ENCODE measurements at places on chromosomes 2 and 18.

- no peak for DNase-seq
These were observed 17.8 kb downstream of the ARHGAP15 start for GRCh38 chr2:143146815-143147530.

DNA sequence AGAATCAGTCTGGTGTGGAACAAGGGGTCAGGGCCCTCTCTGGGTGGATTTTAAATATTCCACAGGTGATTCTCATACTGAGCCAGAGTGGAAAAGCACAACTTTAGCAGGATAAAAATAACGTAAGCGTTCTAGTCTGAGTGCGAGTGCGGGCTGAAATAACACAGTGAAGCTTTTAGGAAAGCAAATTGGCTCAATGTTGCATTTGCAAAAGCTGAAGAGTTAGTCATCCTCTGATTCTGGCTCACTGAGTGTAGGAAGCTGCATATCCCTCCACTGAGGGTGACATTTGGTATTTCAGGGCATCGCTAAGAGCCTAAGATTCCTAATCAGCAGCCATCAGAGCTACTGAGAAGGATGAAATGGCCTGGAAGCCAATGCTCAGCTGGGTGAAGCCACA lies 134.7 kb downstream of the RIF1 start:
- no peak for DNase-seq

- no peak for DNase-seq
These were observed 233.4 kb downstream of the AGPS start for GRCh38 chr2:177625744-177626650.

GRCh38 chr2:5691985-5692529 lies at the start of gene SOX11:
Gene SOX11, plus strand, starts transcription at chr2:5692384. Its CDS starts 338 bp downstream, at chr2:5692722.
- DNase-seq: peak; percentile 96

GRCh38 chr18:72830109-72830508 lies 37.7 kb downstream of the NETO1 start:
- DNase-seq: no peak

GRCh38 chr2:237473878-237474441 lies 13.1 kb upstream of the MLPH start:
- no peak for DNase-seq

DNA sequence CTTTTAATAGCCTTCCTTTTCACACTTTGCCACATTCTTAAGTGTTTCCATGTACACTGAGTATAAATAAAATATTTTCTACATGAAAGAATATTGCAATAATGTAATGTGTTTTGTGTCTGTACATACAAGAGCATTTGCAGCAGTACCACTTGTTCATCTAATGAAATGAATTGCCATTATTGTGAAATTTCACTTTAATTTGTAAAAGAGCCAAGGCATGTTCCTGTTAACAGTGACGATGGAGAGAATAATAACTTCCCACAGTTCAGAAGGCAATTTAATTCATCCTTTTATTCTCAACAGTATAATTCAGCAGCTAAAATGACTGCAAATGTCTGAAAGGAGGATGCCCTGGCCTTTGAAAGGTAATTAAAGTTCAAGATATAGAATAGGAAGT lies 853.9 kb downstream of the LRRTM4 start:
- no peak for DNase-seq

DNA sequence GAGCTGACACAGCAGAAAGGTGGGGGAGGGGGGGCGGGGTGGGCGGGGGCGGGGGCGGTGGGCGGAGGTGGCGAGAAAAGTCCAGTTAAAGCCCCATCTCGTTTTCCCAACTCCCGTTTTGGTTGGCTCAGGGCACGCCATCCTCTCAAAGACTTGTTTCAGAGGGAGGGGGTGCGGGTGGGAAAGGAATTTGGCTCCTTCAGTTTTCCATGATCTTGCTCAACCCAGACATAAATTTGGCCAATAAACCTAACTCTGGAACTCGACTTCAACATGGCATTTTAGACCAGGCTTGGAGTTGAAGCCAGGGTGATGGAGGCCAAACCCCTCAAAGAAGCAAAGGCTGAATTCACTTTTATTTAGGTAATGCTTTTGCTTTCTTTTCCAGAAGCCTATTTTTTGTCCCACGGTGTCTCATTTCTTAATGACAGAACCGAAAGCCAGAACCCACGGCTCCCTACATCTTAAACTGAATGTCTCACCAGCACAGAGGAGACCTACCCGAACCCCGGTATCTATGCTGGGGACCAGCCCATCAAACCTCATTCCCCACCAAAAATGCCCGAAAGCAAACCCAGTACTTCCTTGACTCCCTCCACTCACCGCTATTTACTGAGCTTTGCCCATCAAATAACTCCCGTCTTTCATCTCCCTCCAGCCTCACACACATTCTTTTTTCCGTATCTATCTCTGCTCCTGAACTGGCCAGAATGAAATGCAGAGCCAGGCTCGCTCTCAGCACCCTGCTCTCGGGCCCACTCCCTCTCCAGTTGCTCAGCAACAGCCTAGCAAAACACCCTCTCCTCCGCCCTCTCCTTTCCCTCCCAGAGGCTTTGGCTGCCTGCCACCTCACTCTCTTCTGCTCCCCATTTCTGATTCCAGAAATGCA lies 4.3 kb downstream of the IGFBP5 start:
- peak; percentile 93 for DNase-seq

DNA sequence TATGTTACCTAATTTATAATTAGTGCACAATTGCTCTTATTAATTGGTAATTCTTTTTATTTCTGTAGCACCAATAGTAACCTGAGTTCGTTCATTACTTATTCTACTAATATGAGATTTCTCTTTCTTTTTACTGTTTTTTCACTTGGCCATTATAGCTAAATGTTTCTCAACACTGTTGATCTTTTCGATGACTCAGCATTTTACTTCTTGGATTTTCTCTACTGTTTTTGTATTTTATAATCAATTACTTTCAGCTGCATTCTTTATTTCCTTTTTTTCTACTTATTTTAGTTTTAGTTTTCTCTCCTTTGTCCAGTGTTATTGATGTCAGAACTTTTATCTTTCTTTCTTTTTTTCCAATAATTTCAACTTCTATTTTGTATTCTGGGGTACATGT lies 589.4 kb upstream of the SOX11 start:
- no peak for DNase-seq

DNA sequence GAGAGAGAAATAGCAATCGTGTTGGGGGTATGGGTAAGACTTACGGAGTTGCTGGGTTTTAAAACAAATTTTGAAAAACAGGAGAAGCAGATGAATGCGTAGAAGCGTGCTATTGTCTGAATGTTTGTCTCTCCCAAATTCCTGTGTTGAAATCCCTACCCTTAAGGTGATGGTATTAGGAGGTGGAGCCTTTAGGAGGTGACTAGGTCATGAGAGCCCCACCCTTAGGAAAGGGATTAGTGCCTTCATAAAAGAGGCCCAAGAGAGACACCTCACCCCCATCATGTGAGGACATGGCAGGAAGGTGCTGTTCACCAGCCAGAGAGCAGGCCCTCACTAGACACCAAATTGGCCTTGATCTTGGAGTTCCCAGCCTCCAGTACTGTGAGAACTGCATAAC lies 40.7 kb upstream of the FZD7 start:
- no peak for DNase-seq

- no peak for DNase-seq
These were observed 371.7 kb upstream of the CELF4 start for GRCh38 chr18:37937287-37937686.

- no peak for DNase-seq
These were observed 260.6 kb upstream of the LINC00305 start for GRCh38 chr18:64409511-64409910.

DNA sequence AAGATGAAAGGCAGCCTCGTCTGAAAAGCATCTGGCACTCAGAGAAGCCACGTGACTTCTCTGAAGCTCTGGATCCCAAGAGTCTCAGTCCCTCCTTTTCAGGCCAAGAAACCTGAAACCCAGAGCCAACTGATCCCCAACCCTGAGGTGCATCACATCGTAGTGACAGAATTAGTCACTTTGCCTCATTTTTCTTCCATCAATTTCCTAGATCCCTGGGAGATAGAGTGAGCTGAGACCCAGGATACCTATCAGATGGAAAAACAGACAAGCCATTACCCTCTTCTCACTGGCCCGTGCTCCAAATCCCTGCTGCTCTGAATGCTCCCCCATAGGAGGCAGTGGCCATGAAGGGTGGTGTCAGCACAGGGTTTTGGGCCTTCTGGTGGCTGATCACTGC lies 113.1 kb downstream of the ALK start:
- DNase-seq: no peak

DNA sequence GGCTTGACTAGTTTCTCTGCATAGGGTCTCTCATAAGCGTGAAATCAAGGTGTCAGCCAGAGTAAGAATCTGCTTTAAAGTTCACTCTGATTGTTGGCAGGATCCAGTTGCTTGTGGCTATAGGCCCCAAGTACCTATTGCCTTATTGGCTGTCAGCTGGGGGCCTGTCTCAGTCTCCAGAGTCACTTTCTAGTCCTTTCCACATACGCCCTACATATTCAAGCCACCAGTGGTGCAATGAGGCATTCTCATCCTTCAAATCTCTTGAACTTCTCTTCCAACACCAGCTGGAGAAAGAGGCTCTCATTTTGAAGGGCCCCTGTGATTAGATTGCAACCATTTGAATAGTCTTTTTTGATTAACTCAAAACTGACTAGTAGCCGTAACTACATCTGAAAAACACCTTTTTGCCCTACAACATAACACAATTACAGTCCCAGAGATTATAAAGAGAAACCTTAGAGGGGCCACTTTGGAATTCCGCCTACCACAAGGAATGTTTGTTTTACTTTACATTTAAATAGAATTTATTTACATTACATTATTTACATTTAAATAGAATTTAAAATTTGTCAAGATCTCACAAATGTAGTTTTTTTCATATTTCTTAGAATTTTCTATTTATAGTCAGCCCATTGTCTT lies 520.1 kb downstream of the DSC3 start:
- DNase-seq: no peak

DNA sequence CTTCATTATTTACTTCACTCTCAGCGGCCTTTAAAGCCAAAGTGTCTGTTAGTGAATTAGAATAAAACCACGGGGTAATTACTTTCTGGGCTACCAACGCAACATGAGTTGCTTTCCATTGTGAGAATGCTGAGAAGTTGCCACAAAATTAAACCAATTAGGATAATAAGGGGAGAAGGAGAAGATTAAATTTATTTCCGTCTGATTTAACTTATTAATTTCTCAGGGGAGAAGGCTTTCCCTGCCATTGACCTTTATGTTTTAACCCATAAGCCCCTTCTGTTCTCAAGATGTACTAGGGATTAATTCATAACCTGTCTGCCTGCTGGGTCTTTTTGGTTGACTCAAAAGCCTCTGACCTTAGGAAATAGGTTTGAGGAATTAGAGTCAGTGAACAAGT lies 42.3 kb upstream of the IGFBP5 start:
- no peak for DNase-seq

DNA sequence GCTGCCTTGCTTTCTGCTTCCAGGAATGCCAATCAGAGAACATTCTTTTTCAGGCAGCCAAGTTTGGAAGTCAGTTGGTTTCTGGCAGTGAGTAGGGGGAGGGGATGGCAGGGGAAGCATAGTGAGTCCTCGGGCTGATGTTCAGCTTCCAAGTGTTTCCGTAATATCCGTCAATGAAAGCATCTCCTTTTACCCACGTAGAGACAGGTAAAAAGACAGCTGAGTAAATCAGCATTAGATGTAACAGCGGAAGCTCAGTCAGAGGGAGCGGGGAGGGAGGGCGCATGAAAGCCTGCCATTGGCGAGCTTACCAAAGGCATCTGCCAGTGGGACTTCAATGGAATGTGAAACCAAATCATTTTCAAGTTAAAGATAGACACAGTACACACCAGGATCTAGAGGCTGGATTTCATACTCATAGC lies 117.1 kb upstream of the DTNA start:
- peak; percentile 55 for DNase-seq

- DNase-seq: no peak
These were observed 105.6 kb upstream of the CD302 start for GRCh38 chr2:159903443-159904126.

GRCh38 chr2:183123117-183123958 lies 905 bp upstream of the NUP35 start:
- no peak for DNase-seq

DNA sequence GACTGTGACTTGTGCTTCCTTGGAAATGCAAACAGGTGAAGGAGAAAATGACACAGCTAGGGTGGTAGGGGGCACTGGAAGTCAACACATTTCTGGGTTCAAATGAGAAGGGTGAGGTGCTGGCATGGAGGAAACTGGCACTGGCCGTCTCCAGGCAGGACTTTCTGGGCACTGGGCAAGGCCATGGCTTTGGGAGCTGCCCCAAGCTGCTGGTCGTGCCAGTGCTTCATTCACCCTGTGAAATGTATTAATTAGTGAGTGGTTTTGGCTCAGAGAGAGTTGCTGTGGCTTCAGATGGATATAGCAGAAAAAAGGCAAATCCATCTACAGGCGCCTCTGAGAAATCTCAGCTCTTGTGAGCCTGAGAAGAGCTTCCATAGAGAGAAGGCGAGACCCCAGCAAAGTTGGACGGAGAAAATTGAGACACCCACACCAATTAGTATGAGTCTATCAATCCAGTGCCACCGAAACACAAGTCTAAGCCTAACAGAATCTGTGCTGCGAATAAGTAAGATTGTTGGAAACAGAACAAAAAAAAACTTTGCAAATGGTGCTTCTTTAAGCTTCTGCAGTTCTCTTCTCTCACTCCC lies 202.1 kb upstream of the TNP1 start:
- DNase-seq: no peak

DNA sequence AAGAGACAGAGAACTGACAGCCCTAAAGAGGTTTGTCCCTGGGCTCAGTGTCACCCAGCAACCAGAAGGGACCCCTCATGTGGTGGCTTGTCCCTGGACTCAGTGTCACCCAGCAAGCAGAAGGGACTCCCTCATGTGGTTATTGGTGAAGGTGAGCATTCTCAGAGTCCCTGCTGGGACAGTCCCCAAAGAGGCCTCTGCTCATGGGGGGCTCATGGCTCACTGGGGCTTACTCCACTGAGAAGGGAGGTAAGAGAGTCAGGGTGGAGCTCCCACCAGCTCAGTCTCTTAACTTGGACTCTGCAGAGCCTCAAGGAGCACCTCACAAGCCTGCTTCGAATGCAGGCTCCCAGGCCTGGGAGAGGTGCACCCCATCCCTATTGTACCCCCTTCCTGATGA lies 145.2 kb upstream of the COPS8 start:
- no peak for DNase-seq

- no peak for DNase-seq
These were observed 44.1 kb upstream of the GPC1 start for GRCh38 chr2:240391111-240392051.

GRCh38 chr2:136060416-136060815 lies 57.5 kb downstream of the CXCR4 start:
- no peak for DNase-seq

GRCh38 chr2:97691166-97691565 lies 21.7 kb downstream of the C2orf92 start:
- DNase-seq: no peak

GRCh38 chr2:197075754-197076337 lies 149.3 kb upstream of the PGAP1 start:
- no peak for DNase-seq

GRCh38 chr2:130728007-130728454 lies 839 bp upstream of the GPR148 start:
- no peak for DNase-seq

Data from muscle of arm (tissue), 14 donors.